Panc1 (cell line): ENCODE measurements at places on chromosomes 2 and 18. TPM values are rescaled to one million over a fixed set of nuclear protein-coding genes. Genes with fewer than 3 reads are reported as not detected.

The CNNM3 gene
- total RNA-seq, result 34.0 TPM

The APOB gene
- total RNA-seq, result 1.2 TPM

The SKOR2 gene
- total RNA-seq, result not detected

The NAT8 gene
- total RNA-seq, result not detected

The SERPINB11 gene
- not detected for total RNA-seq

The PSTPIP2 gene
- total RNA-seq, result 0.39 TPM

The PROM2 gene
- 1.4 TPM for total RNA-seq

The RNF125 gene
- total RNA-seq, result 0.57 TPM

The FHOD3 gene
- 22.7 TPM for total RNA-seq

The CNOT9 gene
- 73.0 TPM for total RNA-seq

The B4GALT6 gene
- 36.3 TPM for total RNA-seq

The NOL4 gene
- total RNA-seq, result 1.1 TPM

The CDH2 gene
- 42.3 TPM for total RNA-seq

The SCN2A gene
- not detected for total RNA-seq

The SH3RF3 gene
- total RNA-seq, result 4.9 TPM

The ALKAL2 gene
- not detected for total RNA-seq

The FBXO36 gene
- 3.9 TPM for total RNA-seq

The GAL3ST2 gene
- total RNA-seq, result 1.6 TPM

The UNC80 gene
- 0.08 TPM for total RNA-seq
